Urinary bladder (tissue), 4 donors: ENCODE measurements at places on chromosomes 3 and 15. TPM values are rescaled to one million over a fixed set of nuclear protein-coding genes. Genes with fewer than 3 reads are reported as not detected.

Gene PLSCR4
- total RNA-seq = 94.3 TPM

Gene FBXW12
- 0.32 TPM for total RNA-seq

Gene MRAS
- 22.9 TPM for total RNA-seq

Gene CHRNA7
- 3.8 TPM for total RNA-seq

Gene UNC13C
- 9.9 TPM for total RNA-seq

DNA sequence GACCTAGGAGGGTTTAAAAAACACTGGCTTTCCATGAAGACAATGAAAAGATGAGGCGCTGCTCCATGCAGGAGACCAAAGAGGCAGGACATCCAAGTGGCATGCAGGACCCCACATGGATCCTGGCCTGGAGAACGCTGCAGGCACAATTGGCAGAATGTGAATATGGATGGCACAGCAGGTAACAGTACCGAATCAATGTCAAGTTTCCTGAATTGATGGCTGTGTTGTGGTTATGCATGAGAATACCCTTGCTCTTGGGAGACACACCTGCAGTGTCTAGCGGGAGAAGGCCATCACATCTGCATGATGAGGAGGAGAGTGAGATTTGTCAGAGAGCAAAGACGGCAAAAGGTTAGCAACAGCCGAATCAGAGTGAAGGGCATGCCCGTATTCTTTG is 74.3 kb upstream of the SEC13 start:
- DNase-seq = no peak

DNA sequence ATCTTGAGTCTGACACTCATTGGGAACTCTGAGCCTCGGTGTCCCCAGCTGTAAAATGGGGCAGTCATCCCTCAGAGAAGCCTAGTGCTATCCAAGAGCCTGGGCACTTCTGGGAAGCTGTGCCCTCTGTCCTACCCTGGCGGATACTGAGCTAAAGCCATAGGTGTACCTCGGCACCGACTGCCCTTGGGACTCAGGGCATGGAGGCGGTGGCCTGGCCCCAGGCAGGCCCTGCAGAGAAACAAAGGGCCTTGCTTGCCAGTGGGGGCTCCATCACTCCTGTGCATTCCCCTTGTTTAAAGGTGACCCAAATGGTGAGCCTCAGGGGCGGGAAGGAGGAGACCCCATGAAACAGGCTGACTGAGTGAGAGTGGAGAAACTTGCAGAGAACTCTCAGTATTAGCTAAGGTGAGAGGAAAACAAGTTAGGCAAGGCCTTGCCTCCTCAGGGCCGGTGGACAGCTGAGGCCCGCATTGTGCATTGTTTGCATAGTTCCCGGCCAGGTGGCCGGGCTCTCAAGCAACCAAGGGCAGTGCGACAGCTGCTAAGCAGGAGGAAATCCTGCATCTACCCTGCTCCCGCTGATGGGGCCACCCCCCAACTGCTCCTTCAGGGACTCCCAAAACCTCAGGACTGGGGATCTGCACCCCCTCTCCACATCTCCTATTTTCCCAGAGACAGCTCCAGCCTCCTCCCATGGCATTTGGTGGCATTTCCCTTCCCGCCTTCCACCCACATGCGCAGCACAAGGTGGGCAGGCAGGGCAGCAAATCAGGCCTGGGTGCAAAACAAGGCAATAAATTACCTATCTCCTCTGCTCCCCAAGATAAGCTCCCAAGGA is 4.3 kb downstream of the PFKFB4 start:
- DNase-seq = no peak

DNA sequence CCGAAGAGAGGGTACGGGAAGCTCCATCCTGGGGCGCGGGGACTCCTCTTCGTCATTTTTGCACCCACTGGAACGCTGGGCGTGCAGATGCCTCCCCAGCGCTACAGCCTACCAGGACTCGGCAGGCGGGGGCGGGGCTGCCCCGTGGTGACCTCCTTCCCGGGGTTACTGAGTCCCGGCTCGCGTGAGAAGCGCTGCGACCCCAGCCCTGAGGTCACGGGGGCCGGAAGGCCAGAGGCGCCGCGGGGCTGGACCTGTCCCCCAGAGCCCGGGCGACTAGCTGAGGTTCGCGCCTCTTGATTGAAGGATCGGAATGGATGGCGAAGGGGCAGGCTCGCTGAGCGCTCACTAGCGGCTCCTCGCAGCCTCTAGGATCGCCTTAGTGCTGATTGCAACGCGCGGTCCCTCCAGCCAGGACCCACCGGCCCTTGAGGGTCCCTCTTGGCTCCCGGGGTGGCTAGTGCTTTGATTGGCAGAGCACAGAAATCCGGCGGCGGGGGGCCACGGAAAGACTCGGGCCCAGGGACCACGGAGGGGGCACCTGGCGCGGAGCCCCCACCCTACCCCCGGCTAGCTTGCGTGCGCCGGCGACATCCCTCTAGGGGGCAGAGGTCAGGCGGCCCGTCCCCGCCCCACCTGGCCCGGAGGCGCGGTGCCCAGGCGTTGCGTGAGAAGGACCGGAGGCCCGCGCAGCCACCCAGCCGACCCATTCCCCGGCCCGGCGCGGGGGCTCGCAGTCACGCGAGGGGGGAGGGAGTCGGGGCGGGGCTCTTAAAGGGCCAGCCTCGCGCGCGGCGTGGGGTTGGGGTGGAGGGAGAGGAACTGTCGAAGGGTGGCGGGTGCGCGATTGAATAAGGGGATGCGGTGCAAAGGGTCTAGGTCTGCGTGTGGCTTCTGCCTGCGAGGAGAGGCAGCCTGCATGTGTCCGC is 781 bp upstream of the CYP1A1 start:
- DNase-seq = no peak

DNA sequence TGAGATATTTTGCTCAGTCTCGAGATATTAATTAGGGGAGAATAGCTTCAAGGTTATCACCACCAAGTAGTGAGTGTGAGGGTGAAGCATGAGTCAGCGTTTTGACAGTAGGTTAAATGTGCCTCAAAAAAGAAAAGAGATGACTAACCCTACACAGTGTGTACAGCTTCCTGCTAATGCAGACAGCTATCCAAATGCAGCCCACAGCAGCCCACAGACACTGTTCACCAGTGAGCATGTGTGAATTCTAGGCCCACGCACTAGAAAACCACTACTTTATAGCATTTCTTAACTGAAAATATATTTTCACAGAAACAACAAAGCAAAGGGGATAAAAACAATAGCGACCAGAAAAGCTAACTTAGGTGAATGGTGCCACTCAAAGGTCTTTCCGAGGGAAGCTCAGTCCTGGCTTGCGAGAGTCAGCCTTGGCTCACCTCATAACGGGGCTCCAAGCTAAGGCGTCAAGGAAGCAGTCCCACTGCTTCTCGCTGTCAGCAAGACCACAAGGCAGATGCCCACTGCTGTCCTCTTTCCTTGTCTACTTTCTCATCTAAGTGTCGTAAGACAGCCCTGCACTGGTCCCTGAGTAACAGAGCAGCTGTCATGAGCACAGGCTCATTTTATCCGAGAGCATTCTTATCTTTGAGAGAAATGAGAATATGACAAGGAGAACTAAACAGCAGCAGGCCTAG is 47.6 kb downstream of the TXNRD3 start:
- no peak for DNase-seq

DNA sequence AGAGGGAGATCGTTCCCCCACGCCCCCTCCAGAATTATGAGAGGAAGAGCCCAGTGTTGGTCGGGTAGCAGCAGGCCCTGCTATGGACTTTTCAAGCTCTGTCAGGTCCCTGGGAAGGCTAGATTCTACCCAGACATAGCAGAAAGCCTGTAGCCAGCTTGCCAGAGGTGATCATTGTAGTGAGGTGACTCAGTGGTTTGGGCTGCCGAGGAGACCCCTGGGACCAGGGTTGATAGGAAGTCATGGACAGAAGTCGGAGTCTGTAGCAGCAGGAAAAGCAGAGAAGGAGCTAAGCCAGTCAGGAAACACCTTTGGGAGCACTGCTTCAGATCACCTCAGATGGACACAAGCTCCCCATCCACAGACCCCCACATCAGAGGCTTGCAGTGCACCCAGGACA is 67.7 kb downstream of the CCNL1 start:
- DNase-seq = no peak

DNA sequence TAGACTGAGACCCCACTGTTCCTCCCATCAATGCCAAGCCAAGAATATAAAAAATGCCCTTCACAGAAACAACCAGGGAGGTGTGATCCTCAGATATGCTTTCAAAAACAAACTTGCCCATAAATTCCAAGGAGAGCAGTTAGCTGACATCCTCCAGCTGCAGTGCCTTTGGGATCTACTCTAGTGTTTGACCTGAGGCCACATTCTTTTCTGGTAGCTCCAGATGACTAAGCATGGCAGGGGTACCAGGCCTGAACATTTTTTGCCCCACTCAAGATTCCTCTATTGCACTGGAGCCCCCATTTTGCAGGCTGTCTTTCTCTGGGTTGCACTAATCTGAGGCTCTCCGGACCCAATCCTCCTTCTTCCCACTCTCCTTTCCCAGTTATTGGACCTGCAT is 27.9 kb upstream of the ACP3 start:
- no peak for DNase-seq

DNA sequence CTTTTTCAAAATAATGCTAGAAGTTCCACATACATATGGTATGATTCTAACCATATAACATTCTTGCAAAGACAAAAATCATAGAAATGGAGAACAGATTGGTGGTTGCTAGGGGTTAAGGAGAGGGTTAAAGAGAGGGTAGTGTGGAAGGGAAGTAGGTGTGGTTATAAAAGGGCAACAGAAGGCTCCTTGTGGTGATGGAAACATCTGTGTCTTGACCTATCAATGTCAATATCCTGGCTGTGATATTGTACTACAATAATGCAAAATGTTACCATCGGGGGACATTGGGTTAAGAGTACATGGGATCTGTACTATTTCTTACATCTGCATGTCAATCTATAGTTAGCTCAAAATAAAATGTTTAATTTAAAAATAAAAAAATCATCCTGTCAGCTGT is 67.8 kb upstream of the FSIP1 start:
- no peak for DNase-seq

- DNase-seq = peak; percentile 8
Observed at GRCh38 chr3:170079536-170080165, 41.9 kb downstream of the GPR160 start.

GRCh38 chr3:74443102-74443501 is 171.4 kb downstream of the CNTN3 start:
- no peak for DNase-seq

DNA sequence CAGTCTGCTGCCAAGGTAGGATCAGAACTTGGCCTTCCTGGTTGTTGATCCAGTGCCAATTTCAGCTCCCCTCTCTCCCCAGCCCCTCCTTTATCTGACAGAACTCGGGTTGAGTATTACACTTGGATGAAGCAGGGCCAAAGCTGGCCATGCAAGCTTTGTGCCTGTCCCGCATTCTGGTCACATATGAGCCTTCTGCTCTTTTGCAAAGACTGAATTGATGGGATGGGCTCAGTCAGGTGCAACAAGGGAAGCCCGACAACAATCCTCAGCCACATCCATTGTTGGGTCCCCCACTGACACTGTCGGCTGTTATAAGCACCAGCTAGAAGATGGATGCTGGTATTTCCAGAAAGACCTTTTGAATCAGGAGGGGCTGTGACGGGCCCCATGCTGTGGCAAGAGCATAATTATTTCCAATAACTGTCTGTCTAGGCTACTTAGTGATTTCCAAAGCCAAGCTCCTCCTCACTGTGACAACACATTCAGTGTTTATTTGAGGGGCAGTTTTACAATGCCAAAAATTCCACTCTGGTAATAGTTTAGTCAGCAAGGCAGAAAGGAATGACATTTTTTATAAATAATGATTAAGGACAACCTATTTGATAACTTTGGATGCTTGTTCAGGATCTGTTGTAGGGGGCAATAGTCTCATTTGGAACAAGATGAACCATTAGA is 146.8 kb upstream of the FRMD4B start:
- no peak for DNase-seq

GRCh38 chr3:188389711-188390342 is 235.9 kb downstream of the LPP start:
- DNase-seq = no peak

GRCh38 chr3:50533807-50534461 is 30.5 kb upstream of the CACNA2D2 start:
- no peak for DNase-seq

DNA sequence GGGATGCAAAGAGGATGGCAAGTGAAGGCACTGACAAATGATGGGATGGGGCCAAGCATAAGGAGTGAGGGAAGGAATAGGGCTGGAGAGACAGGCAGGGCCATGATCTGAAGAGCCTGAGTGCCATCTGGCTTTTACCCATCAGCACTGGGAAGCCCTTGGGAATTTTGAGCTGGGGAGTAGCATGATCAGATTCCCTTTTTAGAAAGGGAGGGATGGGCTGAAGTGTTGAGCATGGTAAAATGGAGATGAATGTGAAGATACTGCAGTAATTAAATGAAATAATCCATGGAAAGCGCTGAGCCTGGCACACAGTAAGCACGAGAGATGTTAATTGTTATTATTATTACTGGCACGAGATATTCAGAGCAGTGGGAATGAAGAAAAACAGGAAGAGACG is 9.9 kb downstream of the RBP1 start:
- no peak for DNase-seq

GRCh38 chr15:25830844-25831451 is 32.2 kb downstream of the ATP10A start:
- peak; percentile 21 for DNase-seq

- DNase-seq = no peak
Observed at GRCh38 chr3:123158330-123158729, 43.4 kb upstream of the SEC22A start.

- no peak for DNase-seq
Observed at GRCh38 chr15:88537591-88538317, 8.7 kb downstream of the DET1 start.

- no peak for DNase-seq
Observed at GRCh38 chr3:4462369-4463040, 4.6 kb downstream of the SUMF1 start.

DNA sequence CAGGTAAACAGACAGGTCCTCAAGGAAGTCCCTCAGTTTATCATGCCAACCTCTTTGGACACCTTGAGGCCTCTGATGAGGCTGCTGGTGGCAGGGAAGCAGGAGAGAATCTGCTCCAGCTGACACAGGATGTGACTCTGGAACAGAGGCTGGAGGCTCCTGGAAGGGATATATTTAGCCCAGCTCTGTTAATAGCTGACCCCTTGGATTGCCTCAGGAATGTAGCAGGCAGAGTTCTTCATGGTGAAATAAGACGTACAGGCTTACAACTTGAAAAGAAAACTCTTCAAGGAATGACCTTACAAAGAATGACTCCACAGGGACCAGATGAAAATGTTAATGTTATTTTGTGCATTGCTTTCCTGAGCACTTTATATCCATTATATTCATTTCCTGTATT is 90.5 kb downstream of the AQP9 start:
- DNase-seq = no peak

- DNase-seq = no peak
Observed at GRCh38 chr15:75107908-75108838, 84.8 kb downstream of the PPCDC start.

GRCh38 chr15:40112789-40113188 is 4.1 kb upstream of the BMF start:
- no peak for DNase-seq
